Kidney capillary endothelial cell (primary cell): ENCODE measurements at places on chromosomes 7 and 10.
A peak's percentile ranks its signal among the peaks of the same experiment; 100 is the strongest.

DNA sequence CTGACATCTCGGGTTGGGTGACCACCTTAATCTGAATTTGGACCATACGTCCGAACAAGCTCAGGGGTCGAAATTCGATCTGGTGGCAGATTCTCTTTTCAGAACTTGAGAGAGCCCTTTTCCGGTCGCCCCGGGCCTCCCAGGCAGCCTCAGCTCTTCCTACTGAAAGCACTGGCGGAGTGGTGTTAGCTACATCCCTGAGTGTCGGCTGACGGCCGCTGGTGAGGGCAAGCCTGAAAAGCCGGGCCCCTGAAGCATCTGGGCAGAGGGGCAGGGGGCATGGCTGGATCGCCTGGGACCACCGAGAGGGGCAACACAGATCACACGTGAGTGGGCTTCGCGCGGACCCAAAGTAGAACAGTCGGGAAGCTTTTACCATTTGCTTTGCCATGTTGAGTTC lies 116.1 kb downstream of the SMURF1 start:
- no peak for DNase-seq

- DNase-seq = no peak
Measured at GRCh38 chr7:49822856-49823255, 49.4 kb downstream of the VWC2 start.

DNA sequence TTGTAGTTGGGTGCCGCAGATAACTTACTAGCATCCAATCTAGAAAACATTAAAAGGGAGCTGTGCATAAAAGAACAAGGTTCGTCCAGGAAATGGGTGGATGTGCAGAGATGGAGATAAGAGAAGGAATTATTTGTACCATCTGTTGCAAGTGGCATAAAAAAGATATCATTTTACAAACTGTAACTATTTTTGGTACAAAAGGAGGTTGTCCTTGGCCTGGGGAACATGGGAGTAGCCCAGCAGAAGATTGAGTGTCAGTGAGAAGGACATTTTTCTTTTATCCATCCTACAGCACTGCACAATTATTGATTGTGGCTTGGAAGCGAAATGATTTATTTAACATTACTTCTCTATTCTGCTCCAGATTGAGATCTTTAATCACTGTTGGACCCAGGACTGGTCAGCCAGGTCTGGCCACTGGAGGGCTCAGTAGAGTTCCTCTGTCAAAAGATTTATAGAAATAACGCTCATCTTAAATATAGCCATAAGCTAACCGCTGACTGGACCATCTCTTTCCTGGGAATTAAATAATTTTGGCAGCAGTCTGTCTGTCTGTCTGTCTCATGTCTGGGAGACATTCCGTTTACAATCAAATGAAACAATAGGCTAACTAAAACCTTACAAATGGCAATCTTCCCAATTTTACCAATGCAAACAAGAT lies 254.1 kb downstream of the KIAA1217 start:
- DNase-seq = peak; percentile 63

DNA sequence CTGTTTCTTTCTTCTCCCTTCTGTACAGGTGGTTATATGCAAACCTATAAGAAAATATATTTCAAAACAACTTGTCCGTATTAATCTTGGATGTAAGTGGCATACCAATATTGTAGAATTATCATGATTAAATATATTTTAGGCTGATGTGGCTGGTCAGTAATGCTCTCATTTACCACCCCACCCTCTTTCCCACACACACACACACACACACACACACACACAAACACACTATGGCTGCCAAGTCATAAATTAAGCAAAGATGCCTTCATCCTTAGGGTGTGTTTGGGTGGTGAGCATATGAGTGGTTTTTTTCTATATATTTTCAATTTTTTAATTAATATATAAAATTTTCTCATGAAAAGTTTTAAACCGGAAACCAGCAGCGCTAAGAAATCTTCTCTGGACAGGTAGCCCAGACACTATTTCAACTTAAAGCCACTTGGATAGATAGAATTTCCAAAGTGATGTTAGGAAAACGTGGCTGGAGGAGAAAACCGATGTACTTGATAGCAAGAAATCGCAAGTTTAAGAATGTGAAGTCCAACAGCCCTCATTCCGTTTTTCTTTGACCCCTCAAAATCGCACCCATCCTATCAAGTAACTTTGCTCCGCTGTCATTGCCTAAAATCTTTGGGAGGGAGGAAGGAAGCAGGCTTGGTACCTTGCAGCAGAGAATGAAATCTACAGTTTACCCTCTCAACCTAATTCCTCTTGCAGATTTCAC lies 171.7 kb downstream of the FAM107B start:
- DNase-seq = no peak

- no peak for DNase-seq
Measured at GRCh38 chr7:91267171-91267955, 3.1 kb downstream of the FZD1 start.

DNA sequence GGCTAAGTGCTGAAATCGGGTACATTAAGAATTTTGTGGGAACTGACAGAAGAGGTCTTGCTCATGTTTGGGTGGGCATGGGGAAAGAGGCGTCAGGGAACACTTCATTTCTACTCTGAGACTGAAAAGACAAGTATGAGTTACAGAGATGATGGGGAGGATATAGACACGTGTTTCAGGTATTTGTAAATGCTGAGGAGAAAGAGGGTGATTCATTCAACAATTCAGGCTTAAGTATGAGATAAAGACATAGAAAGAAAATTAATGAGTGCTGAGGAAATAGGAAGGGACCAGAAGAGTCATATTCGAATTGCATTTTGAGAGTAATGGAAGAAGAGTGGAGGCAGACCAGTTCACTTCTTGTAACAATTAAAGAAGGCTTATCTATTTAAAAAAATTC lies 143.6 kb downstream of the HBP1 start:
- DNase-seq = no peak

GRCh38 chr7:94452239-94452638 lies 57.4 kb upstream of the CASD1 start:
- no peak for DNase-seq

DNA sequence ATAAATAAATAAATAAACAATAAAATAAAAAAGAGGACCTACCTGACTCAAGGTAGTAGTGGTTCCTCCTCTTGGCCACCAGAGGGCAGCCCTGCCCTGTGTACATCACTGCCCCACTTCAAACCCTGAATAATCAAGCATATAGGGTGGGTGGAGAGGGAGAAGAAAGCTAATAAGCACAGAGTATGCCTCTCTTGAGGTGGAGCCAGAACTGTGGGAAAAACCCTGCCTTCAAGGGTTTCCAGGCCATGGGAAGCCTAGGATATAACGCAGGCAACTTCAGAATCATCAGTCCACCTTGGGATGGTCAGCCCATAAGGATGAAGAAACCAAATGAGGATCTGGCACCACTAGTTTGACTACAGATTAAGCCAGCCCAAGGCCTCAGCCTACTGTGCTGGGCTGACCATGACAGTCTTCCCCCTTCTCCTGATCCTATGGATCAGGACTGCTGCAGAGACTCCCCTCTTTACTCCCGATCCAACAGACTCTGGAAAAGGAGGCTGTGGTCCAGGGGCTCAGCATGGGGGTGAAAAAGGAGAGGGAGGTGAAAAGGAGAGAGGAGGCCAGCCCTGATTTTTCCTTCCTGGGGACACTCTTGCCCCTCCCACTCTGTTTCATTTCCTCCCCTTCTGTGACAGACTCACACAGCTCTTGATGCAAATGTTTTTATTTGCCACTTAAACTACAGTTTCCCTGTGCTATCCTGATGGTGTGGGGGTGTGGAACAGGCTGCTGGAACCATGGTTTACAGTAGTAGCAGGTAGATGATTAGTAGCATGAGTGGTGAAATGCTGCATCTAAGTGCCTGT lies 10.1 kb downstream of the AVPI1 start:
- DNase-seq = peak; percentile 46

GRCh38 chr7:75969182-75969581 lies 25.2 kb downstream of the TMEM120A start:
- no peak for DNase-seq

- no peak for DNase-seq
Measured at GRCh38 chr7:150856303-150857275, 4.3 kb downstream of the AOC1 start.

- DNase-seq = no peak
Measured at GRCh38 chr7:100887516-100888290, 1.8 kb downstream of the UFSP1 start.

- peak; percentile 47 for DNase-seq
Measured at GRCh38 chr7:42672339-42672999, 239.4 kb downstream of the C7orf25 start.

DNA sequence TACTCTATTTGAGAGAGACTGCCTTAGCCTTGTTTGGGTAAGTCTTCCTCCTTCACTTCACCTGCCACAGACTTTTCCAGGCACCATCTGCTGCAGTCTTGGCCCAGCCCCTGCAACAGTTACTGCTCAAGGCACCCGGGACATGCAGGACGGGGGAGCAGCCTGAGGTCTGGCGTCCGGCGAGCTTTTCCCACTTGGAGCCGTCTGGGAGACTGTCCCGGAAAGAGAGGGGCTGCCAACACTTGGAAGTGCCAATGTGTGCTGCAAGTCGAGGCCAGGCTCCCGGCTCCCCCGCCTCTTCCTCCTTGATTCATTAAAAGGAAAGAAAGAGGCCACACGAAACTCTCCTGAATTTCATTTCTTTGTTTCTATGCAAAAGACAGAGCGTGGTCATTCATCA lies 13.7 kb downstream of the HTRA1 start:
- no peak for DNase-seq

GRCh38 chr10:96473866-96474265 lies 39.9 kb downstream of the TLL2 start:
- DNase-seq = no peak

- no peak for DNase-seq
Measured at GRCh38 chr7:155482511-155483183, 24.7 kb downstream of the EN2 start.

DNA sequence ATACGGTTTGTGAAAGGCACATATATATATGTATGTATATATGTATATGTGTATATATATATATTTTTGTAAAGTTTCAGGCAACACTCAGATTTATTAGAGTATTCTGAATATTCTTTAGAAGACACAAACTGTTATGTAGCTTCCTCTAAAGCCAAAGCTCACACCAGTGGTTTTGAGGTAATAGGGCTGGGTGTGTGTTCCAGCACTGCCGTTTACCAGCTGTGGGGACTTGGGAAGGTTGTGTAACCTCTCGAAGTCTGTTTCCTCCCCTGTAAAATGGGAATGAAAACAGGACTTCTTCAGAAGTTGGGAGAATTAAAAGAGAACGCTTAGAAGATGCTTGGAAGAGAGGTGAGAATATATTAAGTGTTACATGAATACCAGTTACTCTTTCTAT lies 94.8 kb downstream of the PRPF18 start:
- DNase-seq = no peak

DNA sequence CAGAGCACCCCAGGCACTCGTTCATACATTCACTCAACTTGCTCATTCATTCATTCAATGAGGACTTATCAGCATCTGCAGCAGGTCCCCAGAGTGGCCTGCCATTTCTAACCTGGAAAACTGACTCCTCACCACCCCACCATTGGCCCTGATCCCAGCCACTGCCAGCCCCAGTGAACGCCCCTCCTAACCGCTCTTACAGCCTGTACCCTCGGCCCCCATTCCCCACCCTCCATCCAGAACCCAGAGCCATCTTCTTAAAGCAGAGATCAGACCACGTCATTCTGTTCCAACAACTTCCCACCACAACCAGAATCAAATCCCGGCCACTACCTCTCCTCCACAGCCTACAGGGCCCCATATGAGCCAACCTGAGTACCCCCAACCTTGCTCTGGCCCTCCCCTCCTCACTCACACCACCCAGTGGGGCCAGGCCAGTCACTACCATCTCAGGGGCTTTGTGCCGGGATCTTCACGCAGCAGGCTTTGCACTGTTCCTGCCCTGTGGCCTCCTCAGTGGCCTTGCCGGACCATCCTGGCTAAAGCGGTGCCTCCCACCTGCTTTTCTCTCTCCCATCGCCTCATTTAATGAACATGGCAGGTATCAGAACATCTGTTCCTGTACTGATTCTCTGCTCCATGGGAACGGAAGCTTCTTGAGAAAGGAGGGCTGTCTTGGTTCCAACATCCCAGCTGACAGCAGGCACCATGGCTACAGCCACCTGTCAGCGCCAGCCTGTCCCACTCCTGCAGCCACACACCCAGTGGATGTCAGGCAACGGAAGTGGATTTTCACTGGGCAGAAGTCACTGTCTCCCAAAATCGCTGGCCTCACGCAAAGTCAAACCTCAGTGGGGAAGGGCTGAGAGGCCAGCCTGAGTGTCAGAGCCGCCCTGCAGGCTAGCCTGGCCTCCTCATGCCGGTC lies 45.4 kb downstream of the FAM53B start:
- DNase-seq = no peak

DNA sequence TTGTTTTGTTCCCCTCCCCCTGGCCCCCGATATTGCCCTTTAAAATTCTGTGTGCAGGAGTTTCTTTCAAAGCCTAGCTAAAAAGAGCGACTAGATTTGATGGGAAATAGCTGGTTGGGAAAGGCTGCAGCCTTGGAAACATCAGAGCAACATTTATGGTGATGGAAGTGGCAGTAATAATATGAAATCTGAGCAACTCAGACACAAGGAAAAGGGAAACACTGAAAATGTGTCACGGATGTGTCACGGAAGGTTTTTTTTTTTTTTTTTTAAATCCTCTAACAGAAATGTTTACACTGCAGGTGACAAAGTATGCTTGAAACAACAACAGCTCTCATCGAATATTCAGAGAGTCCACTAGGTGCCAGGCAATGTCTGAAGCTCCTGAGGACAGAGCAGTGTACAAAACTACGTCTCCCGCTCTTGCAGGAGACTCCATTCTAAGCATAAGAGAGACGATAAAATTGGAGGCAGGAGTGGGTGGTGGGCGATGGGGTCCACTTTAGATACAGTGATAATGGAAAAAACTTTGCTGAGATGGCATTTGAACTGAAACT lies 143.0 kb downstream of the RSU1 start:
- peak; percentile 5 for DNase-seq

- DNase-seq = no peak
Measured at GRCh38 chr7:101882005-101882421, 64.6 kb downstream of the CUX1 start.

DNA sequence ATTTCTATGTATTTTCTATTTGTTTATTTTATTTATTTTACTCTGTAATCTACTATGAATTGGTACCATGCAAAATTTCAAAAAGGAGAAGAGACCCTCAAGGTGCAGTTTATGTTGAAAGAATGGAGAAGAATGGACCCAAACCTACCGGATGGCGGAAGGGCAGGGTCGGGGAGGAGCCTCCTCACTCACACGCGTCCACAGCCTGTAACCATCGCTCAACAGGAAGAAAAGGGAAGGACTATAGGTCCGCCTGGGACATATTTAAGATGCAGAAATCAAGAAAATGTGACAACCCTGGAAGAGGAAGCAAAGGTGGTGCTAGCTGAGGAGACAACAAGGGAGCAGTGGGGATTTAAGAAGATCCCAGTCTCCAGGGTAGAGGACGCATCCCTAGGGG lies 158.4 kb downstream of the COBL start:
- no peak for DNase-seq

DNA sequence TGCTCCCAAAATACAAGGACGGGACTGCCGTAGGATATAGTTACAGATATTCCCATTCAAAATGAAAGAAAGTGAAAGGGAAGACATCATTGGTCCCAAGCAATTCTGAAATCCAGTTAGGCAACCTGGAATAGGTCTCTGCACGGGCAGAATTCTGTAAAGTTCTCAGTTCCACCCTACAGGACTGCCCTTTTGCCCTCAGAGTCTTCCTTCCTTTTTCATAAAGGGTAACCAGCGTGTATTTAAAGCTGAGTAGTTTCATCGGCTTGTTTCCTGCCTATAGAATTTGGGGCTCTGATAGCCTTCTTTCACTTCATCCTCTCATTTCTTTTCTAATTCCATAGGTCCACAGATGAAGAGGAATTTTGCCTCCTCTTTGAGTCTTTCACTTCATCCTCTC lies 20.0 kb downstream of the COPG2 start:
- DNase-seq = no peak

GRCh38 chr7:40057292-40057691 lies 77.1 kb downstream of the MPLKIP start:
- no peak for DNase-seq

- DNase-seq = no peak
Measured at GRCh38 chr7:68394131-68394530, 1204.1 kb upstream of the AUTS2 start.
